ENCODE measurements at places on chromosomes 5 and 9. TPM values are rescaled to one million over a fixed set of nuclear protein-coding genes. Genes with fewer than 3 reads are reported as not detected.
A peak's percentile ranks its signal among the peaks of the same experiment; 100 is the strongest.

Gene PCDHGA12
- 2.1 TPM for total RNA-seq

- peaks cover 20% of the 10 kb centered on the region for H3K36me3 ChIP-seq
- no peaks in the 10 kb centered on the region for H3K4me1 ChIP-seq
- H3K27me3 ChIP-seq = no peaks in the 10 kb centered on the region
- H3K27ac ChIP-seq = no peak overlapping the region
- DNase-seq = no peak
Observed at GRCh38 chr9:137267933-137268355, 9.6 kb upstream of the TOR4A start.

DNA sequence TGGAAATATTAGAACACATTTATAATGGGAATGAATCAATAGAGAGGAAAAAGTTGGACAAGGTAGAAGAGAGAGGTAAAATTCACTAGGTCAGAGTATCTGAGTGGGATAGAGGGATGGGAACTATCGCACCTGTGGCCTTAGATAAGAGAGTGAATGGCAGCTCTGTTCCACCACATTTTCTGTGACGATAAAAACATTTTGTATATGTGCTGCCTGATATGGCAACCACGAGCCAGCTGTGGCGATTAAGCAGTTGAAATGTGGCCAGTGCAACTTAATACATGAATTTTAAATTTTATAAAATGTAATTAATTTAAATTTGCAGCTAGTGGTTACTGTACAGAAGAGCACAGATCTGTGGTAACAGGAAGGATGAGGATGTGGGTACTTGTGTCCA lies 46.7 kb downstream of the ZNF354A start:
- DNase-seq = no peak
- H3K36me3 ChIP-seq = no peaks in the 10 kb centered on the region
- no peak overlapping the region for H3K27ac ChIP-seq
- H3K4me1 ChIP-seq = no peaks in the 10 kb centered on the region

- H3K36me3 ChIP-seq = no peaks in the 10 kb centered on the region
- H3K27me3 ChIP-seq = peaks cover 98% of the 10 kb centered on the region
- no peak overlapping the region for H3K27ac ChIP-seq
- no peak overlapping the region for H3K4me3 ChIP-seq
- no peak for DNase-seq
Observed at GRCh38 chr9:126628969-126629674, 15.4 kb downstream of the LMX1B start.

Gene LPAR1
- 4.9 TPM for total RNA-seq

DNA sequence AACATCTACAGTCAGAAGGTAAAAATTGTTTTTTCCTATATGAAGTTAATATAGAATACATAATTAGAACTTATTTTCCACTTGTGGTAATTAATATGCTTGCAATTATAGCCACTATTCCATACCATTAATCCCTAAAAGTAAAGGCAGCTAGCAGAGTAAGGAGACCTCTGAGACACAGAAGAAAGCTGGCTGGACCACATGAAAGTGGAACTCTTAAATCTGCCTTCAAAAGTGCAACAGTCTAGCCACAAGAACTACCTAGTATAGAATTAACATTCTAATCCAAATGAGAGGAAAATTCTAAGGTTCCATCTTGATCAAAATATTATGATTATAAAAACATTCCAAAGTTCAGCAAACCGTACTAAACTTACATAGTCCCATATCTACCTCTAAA lies 37.6 kb downstream of the ARL15 start:
- peaks cover 10% of the 10 kb centered on the region for H3K4me1 ChIP-seq
- no peak overlapping the region for H3K4me3 ChIP-seq
- no peak for DNase-seq
- H3K27ac ChIP-seq = no peak overlapping the region
- no peaks in the 10 kb centered on the region for H3K36me3 ChIP-seq
- no peaks in the 10 kb centered on the region for H3K27me3 ChIP-seq

Gene ECM2
- not detected for total RNA-seq

GRCh38 chr9:126366366-126367011 lies 39.9 kb downstream of the MVB12B start:
- no peak overlapping the region for H3K27ac ChIP-seq
- H3K4me3 ChIP-seq = no peak overlapping the region
- peaks cover 21% of the 10 kb centered on the region for H3K36me3 ChIP-seq

DNA sequence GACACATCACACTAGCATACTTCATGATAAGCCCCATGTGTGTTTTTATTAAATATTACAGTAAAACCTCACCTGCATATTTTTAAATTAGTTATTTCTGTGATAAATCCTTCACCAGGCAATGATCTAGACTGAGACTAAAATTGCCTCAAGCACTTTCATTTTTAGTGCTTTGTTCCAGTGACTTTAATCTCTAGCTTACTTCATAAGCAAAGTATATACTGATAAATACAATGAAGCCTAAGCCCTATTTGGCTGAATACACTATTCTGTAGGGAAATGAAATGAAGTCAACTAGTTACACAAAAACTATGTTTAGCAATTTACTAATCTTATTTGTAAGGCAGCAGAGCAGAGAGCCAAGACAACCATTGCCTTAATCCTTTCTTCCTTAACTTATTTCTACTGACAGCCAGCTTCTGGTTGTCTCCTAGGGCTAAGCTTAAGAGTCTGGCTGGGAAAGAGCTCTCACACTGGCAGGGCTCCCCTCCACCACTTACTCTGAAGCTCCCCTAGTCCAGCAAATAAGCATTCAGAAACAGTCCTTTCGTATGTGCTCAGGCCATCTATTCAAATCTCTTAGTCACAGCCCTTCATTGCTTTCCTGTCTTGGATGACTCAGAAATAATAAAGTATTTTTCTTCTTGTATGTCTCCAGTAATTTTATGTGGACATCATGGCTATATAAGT lies 31.4 kb upstream of the MTAP start:
- H3K4me1 ChIP-seq = no peaks in the 10 kb centered on the region
- no peak overlapping the region for H3K4me3 ChIP-seq
- no peaks in the 10 kb centered on the region for H3K36me3 ChIP-seq
- peaks cover 64% of the 10 kb centered on the region for H3K27me3 ChIP-seq

Gene BTNL9
- 1.8 TPM for total RNA-seq

Gene HAVCR1
- total RNA-seq = not detected

DNA sequence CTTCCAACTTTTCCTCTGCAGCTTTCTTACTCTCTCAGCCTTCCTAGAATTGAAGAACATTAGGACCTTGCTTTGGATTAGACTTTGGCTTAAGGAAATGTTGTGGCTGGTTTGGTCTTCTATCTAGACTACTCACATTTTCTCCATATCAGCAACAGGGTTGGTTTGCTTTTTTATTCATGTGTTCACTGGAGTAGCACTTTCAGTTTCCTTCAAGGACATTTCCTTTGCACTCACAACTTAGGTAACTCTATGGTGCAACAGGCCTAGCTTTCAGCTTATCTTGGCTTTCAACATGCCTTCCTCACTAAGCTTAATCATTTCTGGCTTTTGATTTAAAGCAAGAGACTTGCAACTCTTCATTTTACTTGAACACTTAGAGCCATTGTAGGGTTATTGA lies 153.1 kb downstream of the CCDC192 start:
- DNase-seq = no peak
- no peaks in the 10 kb centered on the region for H3K4me1 ChIP-seq
- peaks cover 5% of the 10 kb centered on the region for H3K27me3 ChIP-seq
- no peak overlapping the region for H3K4me3 ChIP-seq

Gene SPAAR
- total RNA-seq = not detected

Gene CDH10
- total RNA-seq = 0.22 TPM

Gene PROB1
- 3.2 TPM for total RNA-seq

GRCh38 chr5:79617539-79617938 lies 5.3 kb downstream of the TENT2 start:
- peaks cover 7% of the 10 kb centered on the region for H3K4me1 ChIP-seq
- no peaks in the 10 kb centered on the region for H3K27me3 ChIP-seq
- H3K27ac ChIP-seq = no peak overlapping the region

Gene NFIB
- total RNA-seq = 12.5 TPM

DNA sequence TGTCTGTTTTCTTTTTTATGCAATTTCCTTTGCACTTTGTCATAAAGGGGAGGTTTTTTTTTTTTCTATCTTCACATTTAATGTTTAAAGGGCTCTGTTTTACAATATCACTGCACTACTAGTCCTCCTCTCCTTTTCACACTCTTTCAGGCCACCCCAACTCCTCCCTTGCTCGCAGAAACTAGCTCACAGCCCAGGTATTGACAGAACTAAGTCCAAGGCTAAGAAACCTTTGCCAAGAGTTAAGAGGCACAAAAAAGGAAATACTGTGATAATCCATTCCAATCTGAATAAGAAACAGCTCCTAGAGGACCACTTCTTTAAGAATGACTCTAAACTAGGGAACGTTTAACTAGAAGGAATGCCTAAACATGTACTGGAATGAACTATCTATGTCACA lies 1.1 kb upstream of the FGF10 start:
- H3K36me3 ChIP-seq = no peaks in the 10 kb centered on the region
- peak overlapping the region; percentile 91 for H3K4me3 ChIP-seq
- H3K4me1 ChIP-seq = peaks cover 41% of the 10 kb centered on the region
- no peak overlapping the region for H3K27ac ChIP-seq
- H3K27me3 ChIP-seq = peaks cover 54% of the 10 kb centered on the region
- no peak for DNase-seq

Gene SPATA31A6
- total RNA-seq = not detected

DNA sequence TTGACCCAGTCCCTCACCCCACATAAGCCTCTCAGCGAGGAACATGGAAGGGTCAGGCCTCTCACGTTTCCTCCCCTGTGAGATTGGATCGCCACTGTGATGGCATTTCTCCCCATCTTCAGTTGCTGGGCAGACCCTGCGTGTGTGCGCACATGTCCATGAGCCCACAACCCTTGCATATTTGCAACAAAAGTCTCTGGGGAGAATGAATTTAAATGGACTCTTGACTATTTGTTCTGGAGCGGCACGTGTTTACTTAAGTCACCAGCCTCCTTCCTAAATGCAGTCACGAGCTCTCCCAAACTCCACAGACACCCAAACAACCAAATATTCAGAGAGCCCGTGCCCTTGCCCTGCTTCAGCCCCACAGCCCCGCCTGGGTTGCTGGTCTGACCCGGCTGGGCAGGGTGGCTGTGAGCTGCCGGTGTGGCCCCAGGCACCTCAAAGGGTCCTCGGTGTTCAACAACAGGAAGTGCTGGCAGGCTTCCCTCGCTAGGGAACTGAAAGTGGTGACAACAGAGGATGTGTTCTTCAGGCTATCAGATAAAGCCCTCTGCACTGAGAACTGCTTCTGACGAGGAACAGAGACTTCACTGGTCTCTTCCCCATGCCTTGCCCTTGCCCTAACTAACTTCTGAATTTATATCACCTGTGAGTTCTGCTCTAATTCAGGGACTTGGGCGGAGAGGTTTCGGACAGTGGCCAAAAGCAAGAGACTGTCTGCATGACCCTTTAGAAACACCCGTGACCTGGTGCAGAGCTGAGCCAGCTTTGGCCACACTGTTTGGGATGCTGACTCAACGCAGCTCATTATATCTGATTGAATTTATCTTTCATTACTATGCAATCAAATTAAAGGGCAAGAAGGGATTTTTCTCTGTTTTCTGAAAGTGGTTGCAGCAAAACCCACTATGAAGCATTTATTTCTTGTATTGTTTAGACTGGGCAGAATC lies 19.2 kb upstream of the CD180 start:
- H3K4me1 ChIP-seq = no peaks in the 10 kb centered on the region
- DNase-seq = no peak
- H3K4me3 ChIP-seq = no peak overlapping the region
- H3K36me3 ChIP-seq = no peaks in the 10 kb centered on the region
- no peak overlapping the region for H3K27ac ChIP-seq
- H3K27me3 ChIP-seq = no peaks in the 10 kb centered on the region

DNA sequence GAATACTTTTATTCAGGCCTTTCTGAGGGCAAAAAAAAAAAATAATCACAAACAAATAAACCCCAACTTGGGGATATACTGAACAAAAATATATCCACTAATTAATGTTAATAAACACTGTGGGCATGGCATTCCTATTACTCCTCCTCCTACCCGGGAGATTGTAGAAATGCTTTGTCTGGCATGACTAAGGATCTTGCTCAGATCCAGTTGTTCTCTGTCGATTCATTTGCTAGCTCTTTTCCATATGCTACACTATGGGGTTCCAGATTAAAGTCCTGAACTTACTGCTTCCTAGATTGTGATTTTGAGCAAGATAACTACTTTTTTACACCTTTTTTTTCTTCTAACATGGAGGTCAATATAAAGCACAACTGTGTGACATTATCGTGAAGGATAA lies 102.2 kb upstream of the PRR16 start:
- H3K27me3 ChIP-seq = no peaks in the 10 kb centered on the region
- no peaks in the 10 kb centered on the region for H3K4me1 ChIP-seq
- H3K27ac ChIP-seq = no peak overlapping the region
- no peak for DNase-seq
- no peak overlapping the region for H3K4me3 ChIP-seq

DNA sequence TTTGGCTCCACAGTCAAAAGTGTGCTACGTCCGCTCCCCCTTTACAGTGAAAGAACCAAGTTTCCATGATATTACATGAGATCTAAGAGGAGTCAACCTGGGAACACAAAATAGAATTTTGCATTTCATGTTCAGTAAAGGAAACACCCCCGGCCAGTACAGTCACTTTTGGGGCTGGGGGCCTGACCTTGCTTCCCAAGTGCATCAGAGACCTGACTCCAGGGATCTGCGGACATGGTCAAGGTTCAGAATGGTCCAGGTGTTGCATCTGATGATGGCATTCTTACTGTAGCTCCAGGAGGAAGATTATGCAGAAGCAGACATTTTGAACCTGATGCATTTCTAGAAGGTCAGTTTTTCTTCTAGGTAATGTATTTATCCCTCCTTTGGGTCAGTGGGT lies 39.8 kb downstream of the AK8 start:
- no peaks in the 10 kb centered on the region for H3K27me3 ChIP-seq
- no peaks in the 10 kb centered on the region for H3K36me3 ChIP-seq
- H3K27ac ChIP-seq = no peak overlapping the region
- peaks cover 2% of the 10 kb centered on the region for H3K4me1 ChIP-seq
- H3K4me3 ChIP-seq = no peak overlapping the region

Data from WTC11 (cell line).